ENCODE measurements at places on chromosomes 12 and 14.

- DNase-seq = peak; percentile 84
Observed at GRCh38 chr12:89731614-89732013, 23.0 kb upstream of the ATP2B1 start.

GRCh38 chr12:70571705-70572268 is 65.4 kb downstream of the PTPRB start:
- DNase-seq = peak; percentile 16

GRCh38 chr12:25659621-25660020 is 106.5 kb upstream of the LMNTD1 start:
- no peak for DNase-seq

DNA sequence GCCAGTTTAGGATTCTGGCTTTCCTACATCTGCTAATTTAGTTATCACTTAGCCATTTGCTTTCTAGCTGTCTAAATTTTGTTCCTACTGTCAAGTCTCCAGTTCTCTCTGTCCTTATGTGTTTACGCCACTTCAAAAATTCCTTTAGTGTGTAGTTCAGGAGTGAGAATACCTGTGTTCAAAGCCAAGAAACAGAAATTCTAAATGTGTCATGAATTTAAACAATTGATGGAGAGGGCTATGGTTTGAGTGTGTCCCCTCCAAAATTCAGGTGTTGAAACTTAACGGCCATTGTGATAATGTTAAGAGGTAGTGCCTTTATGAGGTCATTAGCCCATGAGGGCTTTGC is 11.4 kb upstream of the CATSPERB start:
- DNase-seq = no peak

DNA sequence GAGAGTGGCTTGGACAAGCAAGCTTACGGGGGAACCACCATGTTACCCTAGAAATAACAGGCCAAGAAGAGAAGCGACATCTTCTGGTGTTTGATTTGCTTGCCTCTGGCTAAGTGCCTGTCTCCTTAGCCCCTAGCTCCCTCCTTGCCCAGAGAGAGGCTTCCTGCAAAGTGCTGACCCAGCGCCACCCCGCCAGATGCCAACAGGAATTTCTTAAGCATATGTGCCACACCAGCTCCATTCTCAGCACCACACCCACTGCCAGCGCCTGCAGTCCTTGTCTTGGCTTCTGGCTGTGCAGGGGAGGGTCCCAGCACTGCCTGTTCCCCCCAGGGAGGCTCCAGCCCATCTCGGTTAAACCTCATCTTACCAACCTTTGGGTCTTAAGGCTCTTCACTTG is 74.2 kb upstream of the NCOR2 start:
- no peak for DNase-seq

DNA sequence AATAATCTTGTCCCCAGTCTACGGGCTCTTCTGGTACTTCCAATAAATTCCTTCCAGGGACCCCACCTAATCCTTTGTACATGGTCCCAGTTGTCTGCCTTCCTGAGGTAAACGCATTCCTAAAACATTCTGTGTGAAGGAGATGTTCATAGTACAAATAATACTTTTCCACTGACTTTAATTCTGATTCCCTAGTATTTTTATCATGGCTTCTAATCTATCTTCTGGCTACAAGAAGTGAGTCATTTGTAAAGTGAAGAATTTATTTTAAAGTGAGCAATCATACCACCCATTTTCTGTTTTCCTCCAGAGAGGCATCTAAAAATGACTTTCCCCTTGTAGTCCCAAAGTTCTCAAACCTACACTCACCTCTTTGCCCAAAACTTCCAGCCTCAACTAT is 65.9 kb upstream of the NUDT4 start:
- DNase-seq = no peak

DNA sequence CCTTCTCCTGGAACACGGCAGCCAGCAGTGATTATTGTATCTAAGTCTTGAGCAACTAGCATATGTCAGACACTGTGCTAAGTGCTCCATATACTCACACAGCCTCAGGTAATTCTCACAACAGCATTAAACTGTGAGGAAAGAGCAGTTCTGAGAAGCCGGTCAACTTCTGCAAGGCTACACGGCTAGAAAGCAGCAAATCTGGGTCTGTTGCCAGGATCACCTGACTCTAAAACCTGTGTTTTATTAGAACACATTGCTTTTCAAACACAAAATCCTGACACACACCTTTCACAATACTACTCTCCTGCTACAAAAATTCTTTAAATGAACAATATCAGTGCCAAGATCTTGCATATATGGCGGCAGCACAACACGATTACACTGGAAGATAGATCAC is 49.8 kb upstream of the CRACR2A start:
- no peak for DNase-seq

DNA sequence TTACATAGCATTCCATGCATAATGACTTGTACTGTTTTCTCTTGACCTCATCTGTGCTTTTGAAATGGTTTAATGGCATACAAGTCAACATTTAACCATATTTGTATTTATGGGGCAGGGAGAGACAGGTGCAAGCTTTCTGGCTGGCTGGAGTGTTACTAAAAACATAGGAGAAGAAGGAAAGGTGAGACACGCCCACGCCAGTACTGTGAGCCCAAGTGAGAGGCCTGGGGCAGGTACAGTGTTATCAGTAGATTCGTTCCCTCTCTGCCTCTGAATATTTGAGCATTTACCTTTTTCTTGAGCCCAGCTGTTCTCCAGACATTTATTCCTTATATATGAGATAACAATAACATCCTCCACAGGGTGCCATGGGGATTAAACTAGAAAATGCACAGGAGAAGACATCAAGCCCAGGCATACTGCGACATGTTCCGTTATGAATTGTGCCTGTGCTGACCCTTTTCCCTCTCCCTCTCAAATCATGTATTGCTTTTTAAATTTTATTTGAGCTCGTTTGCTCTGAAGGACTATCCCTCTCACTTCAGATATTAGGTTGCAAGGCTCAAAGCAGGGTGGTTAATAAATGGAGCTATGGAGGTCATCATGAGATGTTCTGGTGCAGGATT is 34.6 kb upstream of the TUBA1C start:
- no peak for DNase-seq

- DNase-seq = peak; percentile 59
Observed at GRCh38 chr12:118103601-118104382, at the start of gene VSIG10. Gene VSIG10, minus strand, starts transcription at chr12:118104011. Its CDS starts 340 bp downstream, at chr12:118103671.

DNA sequence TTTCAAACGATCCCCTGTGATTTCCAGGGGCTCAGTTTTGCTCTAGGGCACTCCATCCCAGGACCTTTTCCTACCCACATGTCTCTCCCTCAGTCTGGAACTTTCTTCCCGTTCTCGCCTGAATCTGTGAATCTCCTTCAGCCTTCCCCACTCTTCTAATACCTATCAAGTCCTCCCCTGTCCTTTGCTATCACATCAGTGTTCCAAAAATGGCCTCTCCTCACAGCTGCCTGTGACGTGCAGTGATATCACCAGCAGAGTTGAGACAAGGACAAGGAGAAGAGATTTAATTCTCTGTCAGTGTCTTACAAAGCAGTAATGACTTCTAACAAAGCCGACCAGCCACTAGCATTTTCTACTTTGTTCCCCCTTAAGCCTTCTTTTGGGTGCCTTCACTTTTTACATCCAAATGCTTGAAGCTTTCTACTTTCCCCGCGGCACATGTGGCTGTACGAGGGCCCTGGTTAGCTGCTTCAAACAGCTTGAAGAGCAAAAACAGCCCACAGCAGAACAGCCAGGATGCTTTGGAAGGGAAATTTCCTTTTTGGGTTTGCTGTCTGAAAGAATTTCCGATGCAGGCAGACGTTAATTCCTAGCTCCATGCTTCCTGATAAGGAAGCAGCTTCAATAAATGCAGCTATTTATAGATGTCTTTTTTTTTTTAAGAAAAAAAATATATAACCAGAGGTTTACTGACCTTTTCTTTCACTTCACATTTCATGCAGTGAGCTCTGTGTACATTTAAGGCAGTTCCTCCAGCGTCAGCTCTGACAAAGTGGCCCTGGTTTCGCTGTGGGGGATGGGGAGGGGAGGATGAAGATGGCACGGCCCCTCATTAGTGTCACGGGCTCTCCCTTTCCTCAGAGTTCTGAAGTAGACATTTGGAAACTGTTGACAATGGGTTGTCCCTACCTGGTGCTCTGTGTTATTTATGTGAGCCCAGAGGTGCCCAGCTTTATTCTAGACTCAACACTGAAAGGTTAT is 109.3 kb downstream of the ETV6 start:
- no peak for DNase-seq

GRCh38 chr12:93778306-93778705 is 101.1 kb downstream of the CRADD start:
- DNase-seq = peak; percentile 93

DNA sequence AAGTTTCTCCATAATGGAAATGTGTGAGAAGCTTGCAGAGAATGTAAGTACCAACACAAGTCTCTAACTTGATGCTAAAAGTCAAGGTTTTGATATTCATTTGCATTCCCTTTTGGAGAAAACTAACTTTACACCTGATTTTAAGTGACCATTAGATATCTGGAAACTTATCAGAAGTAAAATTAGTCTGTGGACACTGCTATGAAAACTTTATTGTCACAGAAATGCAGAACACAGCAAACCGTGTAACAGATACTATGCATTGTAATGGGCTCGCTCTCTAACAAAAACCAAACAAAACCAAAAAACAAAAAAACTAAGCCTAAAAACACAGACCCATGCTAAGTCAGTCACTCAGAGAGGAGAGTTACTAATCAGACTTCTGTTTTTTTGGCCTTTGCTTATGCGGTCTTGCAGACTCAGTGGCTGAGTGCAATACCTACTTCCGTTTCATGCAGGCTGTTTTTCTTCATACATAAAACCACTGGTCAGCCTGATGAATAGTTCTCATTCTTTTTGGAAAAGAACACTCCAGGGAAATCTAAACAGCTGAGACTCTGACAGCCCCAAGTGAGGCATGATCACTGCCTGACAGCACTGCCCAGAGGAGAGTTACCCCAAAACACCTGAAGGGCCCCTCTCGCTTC is 35.7 kb downstream of the NRDE2 start:
- no peak for DNase-seq

DNA sequence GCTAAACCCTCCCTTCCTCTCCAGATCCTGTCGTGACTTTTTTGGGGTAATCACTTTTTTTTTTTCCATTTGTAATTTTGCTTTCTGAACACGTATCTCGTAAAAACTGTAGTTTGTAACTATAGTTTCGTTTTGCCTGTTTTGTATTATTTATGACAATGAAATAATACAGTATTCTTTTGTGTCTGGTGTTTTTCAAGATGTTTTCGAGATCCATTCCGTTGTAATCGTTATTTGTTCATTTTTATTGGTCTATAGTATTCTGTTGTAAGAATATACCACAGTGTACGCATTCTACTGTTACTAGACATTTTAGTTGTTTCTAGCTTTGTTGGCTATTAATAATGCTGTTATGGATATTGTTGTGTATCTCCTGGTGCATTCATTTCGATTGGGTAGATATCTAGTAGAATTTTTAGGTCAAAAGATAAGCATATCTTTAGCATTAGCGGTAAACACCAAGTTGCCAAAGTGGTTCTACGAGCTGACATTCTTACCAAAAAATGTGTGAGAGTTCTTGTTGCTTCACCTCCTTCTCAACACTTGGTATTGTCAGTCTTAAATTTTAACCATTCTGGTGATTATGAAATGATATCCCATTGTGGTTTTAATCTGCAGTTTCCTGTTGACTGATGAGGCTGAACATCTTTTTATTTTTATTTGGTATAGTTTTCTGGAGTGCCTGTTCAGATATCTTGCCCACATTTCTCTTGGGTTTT is 92.3 kb upstream of the EVL start:
- peak; percentile 38 for DNase-seq

DNA sequence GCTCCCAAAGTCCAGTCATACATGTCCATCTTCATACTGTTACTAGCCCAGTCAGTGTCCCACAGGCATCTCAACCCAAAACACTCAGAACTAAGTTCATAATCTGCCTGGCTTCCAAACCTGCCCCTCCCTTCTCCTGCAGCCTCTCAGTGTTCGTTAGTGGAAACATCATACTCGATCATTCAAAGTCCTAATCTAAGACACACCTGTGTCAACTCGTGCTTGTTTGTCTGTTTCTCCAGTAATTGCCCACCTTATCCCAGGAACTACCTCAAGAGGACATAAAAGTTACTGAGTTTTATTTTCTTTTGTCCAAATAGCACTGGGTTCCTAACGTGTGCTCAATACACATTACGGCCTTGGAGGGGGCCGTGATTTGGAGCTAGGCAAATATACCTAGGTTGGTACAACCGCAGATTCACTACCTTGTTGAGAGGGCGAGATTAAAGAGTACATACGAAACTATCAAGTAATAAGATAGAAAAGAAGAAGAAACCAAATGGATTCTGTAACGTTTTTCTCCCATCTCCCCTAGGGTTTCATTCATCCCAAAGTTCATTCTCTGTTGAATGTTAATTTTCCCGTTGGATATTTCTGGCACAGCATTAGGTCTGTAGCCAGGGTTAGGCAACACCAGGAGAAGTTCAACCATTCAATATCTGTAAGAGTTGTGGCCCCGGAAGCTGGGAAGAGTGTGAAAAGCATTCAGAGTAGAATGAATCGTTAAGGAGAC is 3.2 kb downstream of the RNASE8 start:
- no peak for DNase-seq

GRCh38 chr14:100523843-100524169 is 63.4 kb downstream of the BEGAIN start:
- no peak for DNase-seq

- DNase-seq = no peak
Observed at GRCh38 chr12:27026257-27026656, 3.9 kb downstream of the MED21 start.

DNA sequence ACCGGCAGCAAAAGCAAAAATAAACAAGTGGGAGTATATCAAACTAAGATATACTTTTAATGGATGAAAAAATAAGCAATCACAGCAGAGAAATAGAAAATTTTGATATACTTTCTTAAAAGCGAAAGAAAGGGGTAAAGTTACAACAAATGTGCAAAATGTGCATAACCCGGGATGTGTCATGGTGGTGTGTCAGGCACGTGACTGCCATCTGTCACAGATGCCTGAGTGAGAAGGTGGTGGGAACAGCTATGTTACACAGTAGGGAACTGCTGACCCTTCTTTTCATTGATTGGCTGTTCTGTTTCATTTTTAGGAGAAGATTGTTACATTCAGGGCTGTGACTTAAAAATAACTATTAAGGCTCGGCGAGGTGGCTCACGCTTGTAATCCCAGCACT is 168.1 kb upstream of the PELI2 start:
- no peak for DNase-seq

- peak; percentile 26 for DNase-seq
Observed at GRCh38 chr12:20505056-20505455, 136.7 kb downstream of the PDE3A start.

- DNase-seq = peak; percentile 32
Observed at GRCh38 chr14:61121355-61121787, 140.3 kb downstream of the SLC38A6 start.

- peak; percentile 8 for DNase-seq
Observed at GRCh38 chr12:66594688-66595087, 84.2 kb downstream of the GRIP1 start.

GRCh38 chr14:65637780-65638179 is 225.2 kb downstream of the FUT8 start:
- peak; percentile 10 for DNase-seq

Data from AG10803 (cell line).